Tongue (tissue), 3 donors: ENCODE measurements at places on chromosomes 7 and 10. TPM values are rescaled to one million over a fixed set of nuclear protein-coding genes. Genes with fewer than 3 reads are reported as not detected.

DNA sequence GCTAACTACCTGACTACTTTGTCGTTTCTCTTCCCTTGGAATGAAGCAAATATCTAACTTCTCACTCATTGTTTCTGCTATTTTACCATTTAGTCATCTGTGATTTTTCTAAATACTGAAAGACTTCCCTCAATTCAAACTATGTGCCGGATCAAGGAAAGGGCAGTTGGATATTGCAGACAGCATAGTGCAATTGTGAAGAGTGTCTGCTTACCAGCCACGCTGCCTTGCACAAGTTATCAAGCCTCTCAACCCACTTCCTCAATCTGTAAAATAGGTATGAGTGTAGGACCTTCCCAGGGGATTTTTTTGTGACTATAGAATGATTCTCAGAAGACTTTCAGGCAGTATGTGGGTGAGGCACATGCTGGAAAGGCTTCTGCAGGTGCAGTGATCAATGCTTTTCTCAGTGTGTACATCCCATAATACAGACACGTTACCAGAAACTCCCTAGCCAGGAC lies 54.3 kb downstream of the EGFR start:
- no peak for DNase-seq

- no peak for DNase-seq
Observed at GRCh38 chr10:58723966-58724365, 211.3 kb downstream of the BICC1 start.

DNA sequence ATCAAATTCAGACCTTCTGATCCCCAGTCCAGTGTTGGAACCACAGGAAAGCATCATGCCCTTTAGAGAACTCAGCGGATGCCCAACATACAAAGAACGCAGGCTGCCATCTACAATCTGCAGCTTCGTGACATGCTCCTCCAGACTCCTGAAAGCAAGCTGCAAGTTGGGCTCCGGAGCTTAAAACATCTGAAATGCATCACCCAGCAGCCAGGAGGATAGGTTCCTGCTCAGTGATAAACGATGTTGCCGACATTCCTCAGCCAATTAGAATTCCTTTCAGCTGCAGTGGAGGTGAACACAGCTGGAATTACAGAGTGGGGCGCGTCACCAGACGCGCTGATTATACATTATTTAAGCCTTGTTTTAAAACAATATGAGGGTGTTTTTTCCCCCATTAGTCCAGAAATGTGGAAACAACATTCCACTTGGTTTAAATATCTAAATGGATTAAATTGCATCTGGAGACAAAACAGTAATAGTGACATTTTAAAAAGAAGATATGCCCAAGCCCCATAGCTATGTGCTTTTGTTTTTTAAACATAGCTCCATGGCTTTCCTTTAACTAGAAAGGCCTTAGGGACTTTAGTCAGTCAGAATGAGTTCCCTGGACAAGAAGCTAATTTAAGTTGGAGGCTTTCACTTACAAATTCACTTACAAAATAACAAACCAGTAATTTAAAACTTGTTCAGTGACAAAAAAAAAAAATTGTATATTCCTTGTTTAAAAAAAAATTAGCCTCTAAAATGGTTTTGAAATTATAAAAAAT lies 6.3 kb downstream of the SMURF1 start:
- peak; percentile 51 for DNase-seq

DNA sequence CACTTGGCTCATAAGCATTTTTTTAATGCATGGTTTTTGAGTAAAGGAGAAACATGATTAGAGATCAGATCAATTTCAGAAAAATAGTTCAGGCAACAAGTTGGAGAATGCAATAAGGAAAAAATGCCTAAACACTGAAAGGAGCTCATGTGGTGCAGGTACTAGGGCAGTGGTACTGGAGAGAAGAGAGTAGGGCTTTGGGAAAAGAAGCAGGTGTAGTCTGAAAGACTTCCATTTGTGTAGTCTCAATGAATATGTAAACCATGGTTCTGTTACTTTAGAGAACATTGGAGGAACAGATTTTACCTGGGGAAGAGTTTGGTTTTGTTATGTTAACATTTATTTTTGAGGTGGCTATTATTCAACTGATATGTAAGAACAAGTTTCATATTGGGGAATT lies 5.5 kb downstream of the GTPBP10 start:
- no peak for DNase-seq

DNA sequence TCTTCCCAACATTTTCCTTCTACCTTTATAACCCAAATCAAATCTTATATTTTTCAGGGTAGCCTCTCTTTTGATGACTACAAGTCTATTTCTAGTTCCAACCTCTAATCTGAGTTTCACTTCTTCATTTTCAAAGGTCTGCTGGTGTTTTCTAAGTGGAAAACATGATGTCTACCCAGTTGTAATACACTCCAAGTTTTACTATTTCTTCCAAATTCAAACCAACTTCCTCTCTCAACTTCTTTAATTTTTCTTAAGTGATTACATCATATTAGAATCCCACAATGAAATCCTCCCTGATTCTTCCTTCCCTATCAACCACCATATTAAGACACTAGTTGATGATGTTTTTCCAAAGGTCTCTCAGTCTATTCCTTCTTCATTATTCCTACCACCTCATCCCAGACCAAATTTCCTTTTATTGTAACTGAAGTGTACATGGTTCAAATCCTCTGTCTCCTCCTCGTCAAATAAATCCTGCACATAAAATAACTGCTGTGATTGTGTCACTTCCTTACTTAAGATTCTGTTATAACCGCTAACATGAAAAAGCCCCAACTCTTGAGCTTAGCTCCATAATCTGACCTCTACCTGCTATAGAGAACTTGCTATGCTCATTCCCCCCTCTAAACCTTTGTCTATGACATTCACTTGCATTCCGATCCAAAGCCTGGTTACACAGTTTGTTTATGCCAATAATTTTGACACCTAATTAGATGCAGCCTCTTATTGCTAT lies 12.7 kb downstream of the TAS2R38 start:
- no peak for DNase-seq

GRCh38 chr10:2392145-2392812 lies 655.0 kb upstream of the ADARB2 start:
- no peak for DNase-seq

- no peak for DNase-seq
Observed at GRCh38 chr7:121638286-121638685, 234.7 kb upstream of the PTPRZ1 start.

The BNIP3 gene
- total RNA-seq, result 89.3 TPM

The ENKUR gene
- 0.21 TPM for total RNA-seq

The SPDYE2B gene
- not detected for total RNA-seq

The AKR1B15 gene
- total RNA-seq, result 0.31 TPM
